Activated CD8-positive, alpha-beta memory T cell treated with anti-CD3 and anti-CD28 coated beads for 48 hours (primary cell): ENCODE measurements at places on chromosomes 13 and 19.
A peak's percentile ranks its signal among the peaks of the same experiment; 100 is the strongest.

DNA sequence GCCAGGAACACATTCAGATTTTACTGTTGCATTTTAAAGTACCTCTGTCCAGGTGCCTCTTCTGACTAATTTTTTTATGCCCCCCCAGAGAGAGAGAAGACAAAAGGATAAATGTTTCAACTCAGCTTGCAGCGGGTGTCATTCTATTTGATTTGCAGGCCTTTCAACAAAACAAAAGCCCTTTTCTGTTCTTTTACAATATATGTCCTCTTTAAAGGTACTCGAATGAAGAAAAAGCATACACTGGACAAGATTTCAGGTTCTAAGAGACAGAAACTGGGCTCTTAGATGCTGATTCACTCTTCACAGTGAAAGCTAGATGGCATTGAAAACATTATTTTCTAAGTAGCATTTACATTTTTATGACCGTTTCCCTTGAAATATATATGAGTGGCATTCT is 2.9 kb upstream of the FRY start:
- DNase-seq = no peak

GRCh38 chr19:58518256-58519086 is 1.1 kb downstream of the ZBTB45 start:
- DNase-seq = no peak

DNA sequence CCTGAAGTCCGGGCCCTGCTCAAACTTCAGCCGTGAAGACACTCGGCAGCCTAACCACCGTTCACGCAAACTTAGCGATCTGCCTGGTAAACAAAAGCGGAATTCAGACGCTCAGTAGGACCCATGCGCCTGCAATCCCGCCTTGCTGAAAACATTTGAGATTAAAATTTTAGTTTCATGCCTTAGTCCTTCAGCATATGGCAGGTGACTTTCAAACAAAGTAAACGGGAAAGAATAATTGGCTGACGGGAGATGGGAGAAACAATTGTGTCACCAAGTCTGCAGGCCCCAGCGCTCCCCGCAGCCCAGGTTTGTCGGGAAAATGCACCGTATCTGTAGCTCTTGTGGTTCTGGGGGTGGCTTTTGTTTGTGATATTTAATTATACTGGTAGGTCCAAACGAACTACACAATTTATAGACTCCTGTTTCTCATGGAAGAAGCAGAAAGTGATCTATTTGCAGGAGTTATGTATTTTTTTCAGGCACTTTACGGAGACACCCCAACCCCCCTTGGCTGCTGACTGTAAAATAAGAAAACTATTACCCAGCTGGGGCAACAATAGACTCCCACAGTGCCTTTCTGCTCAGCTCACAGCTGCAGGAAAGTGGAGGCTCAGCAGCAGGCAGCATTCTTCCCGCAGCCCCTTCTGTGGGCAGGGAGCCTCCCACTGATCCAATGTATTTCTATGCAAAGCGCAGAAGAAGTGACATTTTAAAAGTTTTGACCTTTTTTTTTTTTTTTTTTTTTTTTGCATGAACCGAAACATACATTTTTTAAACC is 94.8 kb downstream of the SOX1 start:
- no peak for DNase-seq

DNA sequence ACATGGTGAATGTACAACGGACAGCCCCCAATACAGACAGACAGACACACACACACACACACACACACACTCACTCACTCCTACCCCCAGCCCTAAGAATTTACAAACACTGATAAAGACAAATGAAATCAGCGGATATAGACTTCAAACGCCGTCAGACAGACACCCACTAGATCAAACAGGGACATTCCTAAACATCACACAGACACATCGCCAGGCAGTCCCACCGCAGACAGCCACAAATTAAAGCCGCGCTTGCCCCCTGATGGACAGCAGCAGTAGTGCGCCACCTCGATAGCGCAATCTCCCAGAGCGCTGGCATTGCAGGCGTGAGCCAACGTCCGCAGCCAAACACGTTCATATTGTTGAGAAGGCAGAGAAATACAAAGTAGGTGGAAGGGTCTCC is 24.7 kb upstream of the ADGRE1 start:
- DNase-seq = peak; percentile 80

DNA sequence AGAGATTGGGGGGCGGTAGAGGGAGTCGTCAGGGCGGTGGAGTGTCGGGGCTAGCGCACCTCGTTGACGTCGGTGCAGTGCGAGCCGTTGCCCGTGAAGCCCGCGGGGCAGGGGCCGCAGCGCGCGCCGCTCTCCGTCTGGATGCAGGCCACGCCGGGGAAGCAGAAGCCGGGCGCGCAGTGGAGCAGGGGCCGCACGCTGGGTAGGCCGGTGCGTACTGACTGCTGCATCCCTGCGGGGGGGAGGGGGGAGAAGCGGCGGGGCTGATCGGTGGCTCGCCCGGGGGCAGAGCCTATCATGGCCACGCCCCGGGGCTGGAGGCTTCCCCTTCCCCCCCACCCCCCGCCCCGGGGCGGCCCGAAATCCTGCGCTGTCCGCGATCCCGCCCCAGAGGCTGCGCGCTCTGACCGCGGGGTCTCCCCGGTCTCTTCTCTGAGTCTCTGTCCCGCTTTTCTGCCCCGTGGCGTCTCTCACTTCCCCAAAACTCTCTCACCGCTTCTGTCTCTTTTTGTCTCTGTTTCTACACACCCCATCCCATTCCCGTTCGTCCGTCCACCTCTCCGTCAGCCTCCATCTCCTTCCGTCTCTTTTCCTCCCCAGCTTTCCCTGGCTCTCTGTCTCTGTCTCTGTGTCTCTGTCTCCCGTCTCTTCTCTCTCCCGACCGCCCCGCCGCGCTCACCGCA is 1.1 kb downstream of the COMP start:
- DNase-seq = no peak

- no peak for DNase-seq
Measured at GRCh38 chr13:62250501-62251201, 835.0 kb upstream of the PCDH20 start.

- DNase-seq = no peak
Measured at GRCh38 chr13:99740251-99740979, 231.2 kb downstream of the ZIC5 start.

GRCh38 chr13:20193907-20194631 is 1.3 kb upstream of the GJB2 start:
- no peak for DNase-seq

DNA sequence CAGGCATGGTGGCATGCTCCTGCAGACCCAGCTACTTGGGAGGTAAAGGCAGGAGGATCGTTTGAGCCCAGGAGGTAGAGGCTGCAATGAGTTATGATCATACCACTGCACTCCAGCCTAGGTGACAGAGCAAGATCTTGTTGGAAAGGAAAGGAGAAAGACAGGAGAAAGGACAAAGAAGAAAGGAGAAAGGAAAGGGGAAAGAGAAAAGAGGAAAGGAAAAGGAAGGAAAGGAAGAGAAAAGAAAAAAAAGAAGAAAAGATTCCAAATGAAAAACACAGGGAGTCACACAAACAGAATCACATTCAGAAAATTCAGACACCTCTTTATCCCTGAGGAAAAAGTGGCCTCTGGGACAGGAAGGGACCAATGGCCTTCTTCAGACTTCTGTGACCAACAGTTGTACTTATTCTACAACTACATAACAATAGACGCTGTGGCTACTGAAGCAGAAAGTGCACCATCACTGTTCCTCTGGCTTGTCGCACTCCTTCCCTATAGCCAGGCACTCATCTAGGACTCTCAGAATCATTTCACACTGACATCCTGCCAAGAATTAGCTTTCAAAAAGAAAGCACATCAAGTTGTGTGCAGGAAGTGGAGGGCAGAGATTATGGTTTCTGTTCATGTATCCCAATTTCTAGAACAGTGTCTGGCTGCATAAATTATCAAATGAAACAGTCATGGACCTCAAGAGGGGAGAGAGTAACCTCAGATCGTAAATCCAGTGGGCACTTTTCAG is 5.9 kb downstream of the MTMR6 start:
- DNase-seq = no peak

GRCh38 chr19:39631178-39631577 is 24.5 kb upstream of the LGALS16 start:
- DNase-seq = no peak

DNA sequence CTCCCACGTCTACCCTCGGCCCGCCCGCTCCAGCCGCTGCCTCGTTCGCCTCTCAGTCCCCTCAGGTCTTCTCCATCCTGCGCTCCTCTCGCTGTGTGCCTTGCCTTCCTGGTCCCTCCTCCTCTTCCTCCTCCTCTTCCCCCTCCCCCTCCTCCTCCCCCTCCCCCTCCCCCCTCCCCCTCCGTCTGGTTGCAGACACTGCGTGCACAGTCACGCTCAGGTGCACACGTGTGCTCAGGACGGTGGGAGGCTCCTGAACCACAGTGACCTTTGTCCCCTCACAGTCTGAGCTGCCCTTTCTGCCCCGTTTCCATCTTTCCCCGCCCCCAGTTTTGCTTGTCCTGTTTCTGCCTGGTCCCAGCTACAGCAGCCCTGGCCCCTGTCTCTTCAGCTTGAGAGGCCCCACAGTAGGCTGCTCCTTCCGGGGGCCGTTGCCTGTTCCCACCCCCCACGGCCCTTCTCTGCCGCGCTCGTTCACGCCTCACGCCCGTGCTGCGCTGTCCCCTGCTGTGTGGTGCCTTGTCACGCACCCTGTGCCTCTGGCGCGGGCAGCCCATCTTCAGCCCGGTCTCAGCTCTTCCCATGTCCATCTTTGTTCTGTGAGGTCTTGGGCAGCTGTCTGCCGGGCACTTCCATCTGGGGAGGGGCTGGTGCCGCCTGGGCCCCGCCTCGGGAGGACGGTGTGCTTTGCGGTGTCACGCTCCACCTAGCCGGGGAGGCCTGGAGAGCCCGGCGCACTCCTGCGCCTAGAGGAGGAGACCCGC is 13.8 kb upstream of the RPS15 start:
- DNase-seq = no peak

- no peak for DNase-seq
Measured at GRCh38 chr19:11261431-11261970, 823 bp downstream of the DOCK6 start.

DNA sequence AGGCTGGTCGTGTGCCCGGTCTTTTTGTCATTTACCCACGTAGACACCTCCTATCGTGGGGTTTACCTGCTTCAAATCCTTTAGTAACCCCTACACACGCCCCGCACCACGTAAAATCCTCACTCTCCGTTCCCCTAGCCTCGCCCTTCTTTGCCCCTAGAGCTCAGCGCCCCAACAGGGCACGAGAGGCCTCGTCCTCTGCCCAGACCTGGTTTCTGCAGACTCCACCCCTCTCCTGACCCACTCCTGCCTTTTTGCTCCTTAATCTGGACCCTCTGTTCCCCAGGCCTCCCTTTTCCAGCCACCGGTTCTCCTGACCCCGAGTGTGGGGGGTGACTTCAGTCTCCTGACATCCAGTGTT is 412 bp downstream of the ZNF528 start:
- no peak for DNase-seq

GRCh38 chr19:18698321-18699167 is 15.1 kb downstream of the CRTC1 start:
- no peak for DNase-seq

DNA sequence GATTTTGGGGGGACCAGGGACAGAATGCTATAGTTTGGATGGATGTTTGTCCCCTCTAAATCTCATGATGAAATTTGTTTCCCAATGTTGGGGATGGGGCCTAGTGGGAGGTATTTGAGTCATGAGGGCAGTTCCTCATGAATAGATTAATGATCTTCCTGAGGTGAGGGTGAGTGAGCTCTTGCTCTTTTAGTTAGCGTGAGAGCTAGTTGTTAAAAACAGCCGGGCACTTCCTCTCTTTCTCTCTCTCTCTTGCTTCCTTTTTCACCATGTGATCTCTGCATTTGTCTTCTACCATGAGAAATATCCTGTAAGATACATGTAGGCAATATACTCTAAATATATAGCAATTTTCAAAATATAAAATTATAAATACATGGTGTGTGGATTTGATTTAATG is 290.8 kb upstream of the PCDH9 start:
- no peak for DNase-seq

GRCh38 chr13:33497146-33497845 is 211.7 kb upstream of the STARD13 start:
- no peak for DNase-seq

GRCh38 chr13:41520660-41521630 is 63.6 kb downstream of the RGCC start:
- DNase-seq = no peak

DNA sequence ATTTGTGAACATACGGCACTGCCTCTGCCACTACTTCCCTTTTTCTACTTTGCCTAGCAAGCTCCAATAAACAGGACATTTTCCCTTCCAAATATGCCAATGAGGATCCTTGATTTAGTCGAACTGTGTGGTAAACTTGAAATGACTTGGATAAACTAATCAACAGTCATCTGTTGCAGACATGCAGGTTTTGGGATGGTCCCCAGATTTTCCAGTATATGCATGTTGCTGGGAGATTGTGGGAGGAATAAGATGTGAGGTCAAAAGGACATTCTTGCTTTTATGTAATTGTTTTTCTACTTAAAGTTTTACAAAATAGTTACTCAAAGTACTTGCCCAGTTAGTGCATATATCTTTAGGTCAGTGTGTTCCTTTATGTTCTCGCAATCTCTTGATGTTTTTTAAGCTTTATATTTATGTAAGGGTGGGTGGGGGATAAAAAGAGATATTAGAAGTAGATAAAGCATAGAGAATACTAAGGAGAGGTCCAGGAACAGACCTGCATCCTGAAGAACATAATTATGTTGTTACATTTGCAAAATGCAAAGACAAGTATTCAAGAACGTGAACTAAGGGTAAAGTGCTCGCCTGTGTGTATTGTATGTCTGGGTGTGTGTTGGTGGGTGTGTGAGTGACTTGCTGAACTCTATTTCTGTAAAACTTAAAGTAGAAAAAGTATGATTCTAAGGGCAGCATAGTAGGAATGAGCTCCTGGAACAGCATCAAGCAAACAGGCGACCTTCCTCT is 88.4 kb upstream of the OXGR1 start:
- DNase-seq = no peak

GRCh38 chr13:77521595-77522367 is 13.7 kb upstream of the SCEL start:
- no peak for DNase-seq

DNA sequence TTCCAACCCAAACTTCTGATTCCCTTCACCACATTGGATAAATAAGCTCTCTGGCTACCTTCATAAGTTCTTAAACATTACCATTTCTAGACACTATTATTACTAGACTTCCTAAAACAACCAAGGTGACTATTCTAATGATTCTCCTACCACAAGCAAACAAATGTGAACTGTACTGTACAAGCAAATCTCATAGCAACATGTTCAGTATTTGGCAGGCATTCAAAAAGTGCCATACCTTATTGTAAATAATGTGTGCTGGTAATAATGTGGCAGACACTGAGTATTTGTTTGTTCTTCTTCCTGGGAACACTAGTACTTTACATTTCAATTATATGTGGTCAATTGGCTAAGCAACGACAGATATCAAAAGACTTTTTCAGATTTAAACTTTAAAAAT is 986.0 kb upstream of the SPRY2 start:
- DNase-seq = no peak

GRCh38 chr13:51734786-51735185 is 69.2 kb downstream of the DHRS12 start:
- no peak for DNase-seq

GRCh38 chr13:95138876-95139585 is 162.2 kb downstream of the ABCC4 start:
- DNase-seq = no peak
